ENCODE measurements at places on chromosomes 12 and 14.

- no peak for DNase-seq
Observed at GRCh38 chr12:57536597-57536942, 10.4 kb downstream of the DCTN2 start.

DNA sequence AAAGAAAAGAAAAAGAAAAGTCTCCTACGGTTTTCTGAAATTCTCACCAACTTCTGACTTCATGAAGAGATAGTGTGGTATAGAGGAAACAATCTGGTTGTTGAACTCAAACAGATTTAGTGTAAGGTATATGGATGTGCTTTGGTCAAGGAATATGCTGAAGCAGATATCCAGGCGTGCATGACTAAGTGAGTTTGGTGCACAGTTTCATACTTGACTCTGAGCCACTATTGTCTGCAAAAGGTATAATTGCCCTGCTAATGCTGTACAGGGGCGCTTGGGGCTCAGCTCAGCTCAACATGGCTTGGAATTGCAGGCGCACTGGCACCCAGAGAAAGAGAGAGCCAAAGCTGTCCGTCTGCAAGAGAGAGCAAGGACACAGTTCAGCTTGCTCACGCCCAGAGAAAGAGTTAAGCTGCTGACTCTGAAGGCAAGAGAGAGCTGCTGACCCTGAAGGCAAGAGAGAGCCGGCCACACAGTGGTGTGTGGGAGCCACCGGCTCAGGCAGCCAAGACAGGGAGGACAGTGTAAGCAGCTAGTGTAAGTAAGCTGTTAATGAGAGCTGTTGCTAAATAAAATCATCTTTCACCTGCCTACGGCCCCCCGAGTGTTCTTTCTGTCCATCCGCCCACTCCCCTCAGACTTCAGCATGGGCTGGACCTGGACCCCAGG is 66.4 kb upstream of the SLC38A4 start:
- no peak for DNase-seq

DNA sequence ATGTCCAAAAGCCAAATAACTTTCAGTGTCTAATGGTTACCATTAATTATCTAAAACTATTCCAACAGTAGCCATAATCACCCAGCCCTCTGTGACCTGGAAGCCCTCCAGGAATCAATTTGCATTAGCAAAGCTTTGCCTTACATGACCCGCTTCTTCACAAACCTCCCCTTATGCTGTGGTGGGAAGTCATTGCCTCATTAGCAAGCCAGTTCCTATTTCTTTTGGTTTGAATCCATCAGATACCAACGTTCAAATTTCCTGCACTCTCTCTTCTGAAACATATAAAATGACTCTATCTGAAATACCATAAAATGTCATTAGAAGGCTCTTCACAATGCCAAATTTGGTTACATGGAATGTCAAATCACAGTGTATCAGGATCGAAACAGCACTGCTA is 268.3 kb upstream of the PRKD1 start:
- no peak for DNase-seq

DNA sequence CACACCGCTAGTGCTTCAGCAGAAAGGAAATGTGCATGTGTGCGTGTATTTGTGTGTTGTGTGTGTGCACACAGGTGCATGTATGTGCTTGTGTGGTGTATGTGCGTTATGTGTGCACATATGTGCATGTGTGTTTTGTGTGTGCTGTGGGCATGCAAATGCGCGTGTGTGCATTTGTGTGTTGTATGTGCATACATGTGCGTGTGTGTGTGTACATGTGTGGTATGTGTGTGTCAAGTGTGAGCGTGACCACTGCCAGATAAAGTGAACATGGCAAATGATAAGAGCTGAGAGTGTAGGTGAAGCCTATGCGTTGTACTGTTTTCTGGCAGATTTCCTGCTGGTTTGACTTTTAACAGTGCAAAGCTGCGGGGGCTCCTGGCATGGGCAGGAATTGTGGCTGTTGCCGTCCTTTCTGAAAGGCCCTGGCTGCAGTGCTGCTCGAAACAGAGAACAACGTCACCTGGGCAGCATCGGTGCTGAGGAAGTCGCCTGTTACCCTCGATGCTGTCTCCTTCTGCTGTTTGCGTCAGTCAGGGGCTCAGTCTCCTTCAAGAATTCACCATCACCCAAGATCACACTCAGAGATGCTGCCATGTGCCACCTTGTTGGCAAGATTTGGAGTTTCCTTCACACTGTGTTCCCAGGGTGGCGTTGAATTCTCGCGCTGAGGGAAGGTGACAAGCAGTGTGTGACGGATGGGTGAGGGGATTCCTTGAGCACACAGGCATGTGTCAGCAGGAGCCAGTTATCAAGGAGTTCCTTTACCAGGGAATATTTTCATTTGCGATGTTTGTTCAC is 56.1 kb downstream of the ADGRD1 start:
- no peak for DNase-seq

- DNase-seq, result no peak
Observed at GRCh38 chr12:62468397-62468796, 1.8 kb downstream of the MON2 start.

- DNase-seq, result no peak
Observed at GRCh38 chr14:59358102-59358501, 107.1 kb downstream of the GPR135 start.

- DNase-seq, result no peak
Observed at GRCh38 chr12:72610854-72611358, 338.7 kb downstream of the TRHDE start.

- DNase-seq, result no peak
Observed at GRCh38 chr12:53499266-53500141, at the start of gene MAP3K12. MAP3K12 (minus strand) TSS chr12:53499458; CDS start chr12:53487391, 12,067 bp downstream.

- no peak for DNase-seq
Observed at GRCh38 chr12:116604178-116604895, 45.2 kb downstream of the MAP1LC3B2 start.

GRCh38 chr12:58502841-58503240 is 417.5 kb downstream of the LRIG3 start:
- no peak for DNase-seq

DNA sequence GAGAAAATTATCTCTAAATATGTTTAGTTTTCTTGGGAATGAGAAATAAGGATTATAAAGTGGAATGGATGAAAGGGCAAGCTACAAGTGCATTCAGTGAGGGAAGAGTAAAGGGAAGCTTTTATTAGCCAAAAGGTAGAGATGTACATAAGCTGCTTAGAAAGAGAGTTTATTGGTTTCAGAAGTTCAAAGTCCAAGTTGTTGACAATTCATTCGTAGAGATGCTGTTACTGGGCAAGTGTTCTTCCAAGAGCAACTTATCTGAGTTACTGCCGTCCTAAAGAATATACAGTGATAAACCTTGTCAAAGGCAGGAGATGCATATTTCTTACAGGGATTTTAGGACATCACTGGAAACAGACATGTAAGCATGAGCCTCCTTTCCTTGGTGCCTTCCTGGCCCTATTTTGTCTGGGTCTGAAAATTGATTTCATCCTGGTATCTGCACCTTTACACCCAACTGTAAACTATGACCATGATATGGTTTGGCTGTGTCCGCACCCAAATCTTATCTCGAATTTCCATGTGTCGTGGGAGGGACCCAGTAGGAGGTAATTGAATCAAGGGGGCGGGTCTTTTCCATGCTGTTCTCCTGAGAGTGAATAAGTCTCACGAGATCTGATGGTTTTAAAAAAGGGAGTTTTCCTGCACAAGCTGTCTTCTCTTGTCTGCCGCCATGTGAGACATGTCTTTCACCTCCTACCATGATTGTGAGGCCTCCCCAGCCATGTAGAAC is 46.8 kb downstream of the TRMT5 start:
- no peak for DNase-seq

GRCh38 chr14:61866932-61867920 is 105.0 kb downstream of the SNAPC1 start:
- no peak for DNase-seq

DNA sequence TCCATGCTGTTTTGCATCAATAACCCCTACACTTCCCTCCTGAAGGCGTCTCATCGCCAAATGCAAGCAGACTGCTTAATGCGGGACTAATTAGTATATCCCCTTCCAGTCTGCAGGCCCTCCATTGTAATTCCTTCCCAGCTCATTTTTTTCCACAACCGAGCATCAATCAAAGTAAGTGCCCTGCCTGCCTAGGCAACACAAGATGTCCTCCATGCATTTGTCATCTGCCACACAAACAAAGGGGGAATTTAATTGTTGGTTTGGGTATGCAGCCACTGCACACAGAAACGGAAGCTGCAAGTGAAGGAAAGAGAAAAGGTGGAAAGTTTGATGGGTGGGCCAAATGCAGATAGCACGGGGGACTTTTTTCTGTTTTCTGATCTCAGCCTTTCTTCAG is 168.0 kb downstream of the EGLN3 start:
- no peak for DNase-seq

- no peak for DNase-seq
Observed at GRCh38 chr12:48199774-48200221, 3.3 kb downstream of the OR10AD1 start.

DNA sequence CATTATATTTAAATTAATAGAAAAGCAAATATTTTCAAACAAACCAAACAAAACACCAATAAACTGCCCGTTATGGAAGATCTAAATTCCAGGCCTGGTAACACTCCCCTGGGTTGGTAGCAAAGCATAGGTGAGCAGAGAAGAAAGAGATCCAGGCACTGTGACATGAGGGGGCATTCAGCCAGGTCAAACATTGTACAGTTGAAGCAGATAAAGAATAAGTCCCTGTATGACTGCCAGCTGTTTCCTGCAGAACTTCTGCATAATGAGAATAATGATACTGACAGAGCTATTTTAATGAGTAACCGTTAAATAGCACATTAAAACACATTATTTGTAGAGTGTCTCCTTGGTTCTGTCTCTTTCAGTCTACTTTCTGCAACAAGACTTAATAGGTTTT is 35.4 kb downstream of the SLC38A1 start:
- no peak for DNase-seq

GRCh38 chr12:24561882-24562770 is 386.8 kb downstream of the BCAT1 start:
- DNase-seq, result no peak

DNA sequence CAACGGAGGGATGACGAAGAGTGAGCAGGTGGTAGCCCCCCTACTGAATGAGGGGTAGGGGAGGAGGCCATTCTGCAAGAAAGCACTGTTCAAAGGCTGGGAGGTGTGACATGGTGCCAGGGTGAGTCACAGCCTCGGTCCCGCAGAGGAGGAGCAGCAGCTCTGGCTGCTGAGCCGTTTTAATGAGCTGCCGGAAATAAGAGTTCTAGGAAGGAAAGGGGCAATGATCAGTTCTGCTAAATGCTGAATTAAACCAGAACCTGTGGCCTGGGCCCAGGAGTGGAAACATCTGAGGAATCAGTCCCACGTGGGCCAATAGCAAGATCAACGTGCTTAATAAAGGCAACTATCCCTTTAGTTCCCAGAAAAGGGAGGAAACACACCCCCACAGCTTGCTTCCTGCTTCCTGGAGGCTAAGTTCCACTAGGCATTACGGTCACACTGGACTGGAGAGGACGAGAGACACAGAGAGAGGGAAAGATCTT is 3.6 kb downstream of the ABCD4 start:
- no peak for DNase-seq

GRCh38 chr14:80213602-80214001 is 2.3 kb upstream of the DIO2 start:
- DNase-seq, result no peak

DNA sequence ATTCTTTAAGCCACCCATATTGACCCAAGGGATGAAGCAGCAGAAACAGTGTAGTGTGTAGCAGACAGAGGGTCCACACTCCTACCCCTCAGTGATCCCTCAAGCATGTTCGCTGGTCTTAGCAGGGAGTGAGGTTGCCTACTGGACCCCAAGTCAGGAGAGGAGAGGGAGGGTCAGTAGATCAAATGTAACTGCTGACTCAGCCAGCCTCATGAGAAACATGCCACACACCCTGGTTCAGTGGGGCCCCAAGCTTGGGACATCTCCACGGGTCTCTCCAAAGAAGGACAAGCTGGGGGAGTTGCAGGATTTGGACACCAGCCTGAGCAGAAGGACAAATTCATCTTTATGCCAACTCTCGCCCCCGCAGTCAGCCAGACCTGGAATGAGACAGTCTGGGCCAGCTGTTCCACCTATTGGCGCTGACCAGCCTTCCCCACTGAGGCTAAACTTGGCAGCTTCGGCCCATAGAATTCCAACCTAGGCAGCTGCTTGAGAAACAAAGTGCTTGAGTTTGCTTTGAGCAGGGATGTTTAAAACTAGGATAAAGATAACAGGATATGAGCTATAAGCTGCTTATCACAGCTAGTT is 66.0 kb upstream of the ACTN1 start:
- DNase-seq, result no peak

DNA sequence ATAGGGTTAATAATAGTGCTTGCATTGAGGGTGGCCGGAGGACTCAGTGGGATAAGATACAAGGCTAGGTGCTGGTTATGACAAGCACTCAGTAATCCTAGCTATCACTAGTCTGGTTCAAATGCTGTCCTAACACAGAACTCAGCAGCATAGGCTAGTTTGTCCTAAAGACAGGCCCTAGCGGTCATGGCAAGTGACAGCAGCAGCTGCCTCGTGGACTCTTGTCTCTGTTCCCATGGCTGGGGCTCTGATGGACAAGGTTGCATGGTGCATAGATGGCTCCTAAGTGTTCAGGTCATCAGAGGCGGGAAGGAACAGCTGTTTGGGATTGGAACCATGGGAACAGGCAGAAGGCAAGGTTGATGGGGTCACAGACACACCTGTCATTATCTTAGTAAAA is 42.4 kb upstream of the IGF1 start:
- DNase-seq, result no peak

DNA sequence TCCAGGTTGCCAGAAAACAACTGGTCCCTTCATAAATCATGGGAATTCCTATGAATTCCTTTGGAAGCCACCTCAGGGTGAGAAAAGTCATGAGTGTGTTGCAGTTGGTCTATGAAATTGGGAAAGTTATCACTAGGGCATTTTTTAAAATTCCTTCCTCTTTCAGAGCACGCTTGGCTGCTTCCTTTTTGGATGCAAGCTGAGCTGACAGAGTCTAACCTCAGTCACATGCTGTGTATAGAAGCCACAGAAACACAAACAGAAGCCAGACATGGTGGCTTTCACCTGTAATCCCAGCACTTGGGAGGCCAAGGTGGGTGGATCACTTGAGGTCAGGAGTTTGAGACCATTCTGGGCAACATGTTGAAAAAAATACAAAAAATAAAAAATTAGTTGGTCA is 21.7 kb upstream of the HELB start:
- no peak for DNase-seq

DNA sequence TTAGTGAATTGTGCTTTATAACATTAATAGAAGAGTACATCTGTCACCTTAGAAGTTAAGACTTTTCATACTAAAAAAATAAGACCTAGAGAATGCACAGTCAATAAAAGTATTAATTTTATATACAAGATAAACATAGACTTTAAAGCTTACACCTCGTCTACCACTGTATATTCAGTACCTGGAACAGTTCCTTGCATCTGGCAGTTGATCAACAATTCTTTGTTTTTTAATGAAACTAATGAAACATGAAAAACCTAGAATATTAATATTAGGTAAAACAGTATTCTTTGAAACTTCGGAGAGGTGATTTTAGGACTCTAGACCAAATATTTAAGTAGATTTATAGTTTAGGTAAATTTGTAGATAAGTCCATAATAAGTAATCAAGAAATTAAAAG is 4.3 kb downstream of the GOLT1B start:
- no peak for DNase-seq

- no peak for DNase-seq
Observed at GRCh38 chr12:58206876-58207275, 265.5 kb downstream of the ATP23 start.

Data from stimulated activated CD8-positive, alpha-beta memory T cell treated with anti-CD3 and anti-CD28 coated beads, Interleukin-15, amount 100 ng/mL, for 24 hours (primary cell).